ENCODE measurements at places on chromosomes 3 and 15.

DNA sequence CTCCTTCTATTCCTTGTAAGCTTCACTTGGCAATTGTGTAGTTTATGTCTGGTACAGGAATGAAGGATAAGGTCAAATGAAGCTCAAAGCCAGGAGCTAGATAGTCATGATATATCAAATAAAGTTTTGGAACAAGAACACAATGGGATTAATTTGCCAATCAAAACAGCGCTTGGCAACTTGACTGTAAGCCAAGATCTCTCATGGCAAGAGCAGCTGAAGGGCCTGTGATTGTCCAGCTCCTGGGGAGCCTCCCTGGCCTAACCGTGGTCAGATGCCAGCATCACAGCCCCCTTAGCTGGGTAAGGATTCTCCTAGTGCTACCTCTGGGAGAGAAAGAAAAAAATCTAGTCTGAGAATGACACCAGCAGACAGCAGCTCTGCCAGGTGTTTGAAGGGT lies 97.2 kb downstream of the LIPC start:
- no peak for DNase-seq

- DNase-seq, result no peak
Measured at GRCh38 chr3:55246033-55246432, 241.1 kb downstream of the WNT5A start.

- no peak for DNase-seq
Measured at GRCh38 chr3:112671930-112672715, 31.2 kb upstream of the CCDC80 start.

GRCh38 chr3:158711886-158712285 lies 20.4 kb downstream of the RARRES1 start:
- DNase-seq, result no peak

DNA sequence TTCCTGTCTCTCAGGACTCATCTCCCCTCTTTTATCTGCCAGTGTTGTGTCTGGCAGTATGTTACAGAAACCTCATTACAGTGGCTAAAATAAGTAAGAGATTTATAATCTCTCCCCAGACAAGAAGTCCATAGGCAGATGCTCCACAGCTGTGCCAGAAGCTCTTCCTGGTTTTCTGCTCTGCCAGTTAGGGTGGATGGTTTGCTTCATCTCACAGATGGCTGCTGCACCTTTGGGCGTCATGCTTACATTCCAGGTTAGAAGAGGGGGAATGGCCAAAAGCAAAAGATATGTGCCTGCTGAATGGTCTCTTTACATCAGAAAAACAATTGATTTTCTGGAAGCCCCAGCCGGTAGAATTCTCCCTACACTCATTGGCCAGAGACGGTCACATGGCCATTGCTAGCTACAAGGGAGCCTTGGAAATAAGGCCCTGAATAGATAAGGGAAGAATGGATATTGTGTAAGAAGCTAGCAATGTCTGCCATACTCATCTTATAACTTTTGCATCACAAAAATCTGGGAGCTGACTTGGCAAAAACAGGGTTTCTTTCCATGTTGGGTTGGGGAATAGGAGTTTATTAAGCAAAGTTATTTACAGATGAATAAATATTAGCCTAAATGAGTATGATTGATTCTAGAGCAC lies 91.1 kb downstream of the PDCD6IP start:
- DNase-seq, result no peak

- no peak for DNase-seq
Measured at GRCh38 chr3:3798631-3799113, 559 bp upstream of the LRRN1 start.

- DNase-seq, result no peak
Measured at GRCh38 chr3:25094932-25095685, 333.0 kb upstream of the RARB start.

DNA sequence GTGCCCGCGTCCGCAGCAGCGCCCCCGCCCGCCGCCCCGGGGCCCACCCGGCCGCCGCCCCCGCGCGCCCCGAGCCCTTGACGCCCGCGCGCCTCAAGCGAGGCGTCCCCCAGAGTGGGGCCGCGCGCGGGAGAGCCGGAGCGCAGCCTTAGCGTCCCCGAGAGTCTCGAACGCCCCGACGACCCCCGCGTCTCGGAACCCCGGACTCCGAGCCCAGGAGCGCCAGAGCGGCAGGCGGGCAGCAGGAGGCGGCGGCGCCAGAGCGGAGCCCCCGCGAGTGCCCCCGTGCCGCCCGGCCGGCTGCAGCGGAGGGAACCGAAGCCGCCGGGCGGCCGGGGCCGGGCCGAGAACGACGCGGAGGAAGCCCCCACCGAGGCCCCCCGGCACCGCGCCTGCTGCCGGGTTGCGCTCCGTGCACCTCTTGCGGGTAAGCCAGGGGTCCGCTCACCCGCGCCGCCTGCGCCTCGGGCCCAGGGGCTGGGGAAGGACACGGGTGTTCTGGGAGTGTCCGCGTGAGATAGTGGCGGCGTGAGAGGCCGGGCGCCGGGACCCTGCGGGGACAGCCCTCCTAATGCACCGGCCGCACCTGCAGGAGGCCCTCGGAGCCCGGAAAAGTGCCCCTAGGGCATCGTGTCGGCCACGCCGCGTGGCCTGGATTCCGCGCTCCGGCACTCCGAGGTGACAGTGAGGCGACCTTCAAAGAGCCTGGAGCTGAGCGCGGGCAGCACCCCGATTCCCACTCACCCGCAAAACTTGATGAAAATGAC lies 52.0 kb upstream of the ULK4 start:
- DNase-seq, result peak; percentile 4

DNA sequence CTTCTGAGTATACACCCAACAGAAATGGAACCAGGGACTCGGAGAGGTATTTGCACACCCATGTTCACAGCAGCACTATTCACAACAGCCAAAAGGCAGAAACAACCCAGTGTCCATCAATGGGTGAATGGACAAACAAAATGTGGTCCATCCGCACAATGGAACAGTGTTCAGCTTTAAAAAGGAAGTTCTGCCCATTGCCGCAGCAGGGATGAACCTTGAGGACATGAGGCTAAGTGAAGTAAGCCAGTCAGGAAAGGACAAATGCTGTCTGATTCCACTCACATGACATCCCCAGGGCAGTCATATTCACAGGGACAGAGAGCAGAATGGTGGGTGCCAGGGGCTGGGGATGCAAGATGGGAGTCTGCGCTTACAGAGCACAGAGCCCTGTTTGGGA lies 7.5 kb downstream of the IQSEC1 start:
- DNase-seq, result no peak

DNA sequence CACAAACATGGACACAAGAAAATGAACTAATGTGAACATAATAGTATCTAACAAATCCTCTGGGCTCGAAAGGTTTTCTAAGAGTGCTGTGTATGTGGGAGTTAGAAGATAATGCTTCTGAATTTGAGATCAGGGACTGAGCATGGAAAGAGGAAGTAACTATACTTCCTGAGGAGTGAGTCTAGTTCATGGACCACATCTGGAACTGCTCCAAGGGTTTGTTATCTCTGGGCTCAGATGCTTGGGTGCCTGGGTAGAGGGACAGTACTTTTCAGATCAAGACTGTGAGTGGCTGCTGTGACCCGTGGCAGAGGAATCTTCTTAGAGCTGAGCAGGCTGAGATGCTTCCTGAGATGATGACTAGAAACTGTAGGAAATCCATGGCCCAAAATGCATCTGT lies 28.5 kb downstream of the TBC1D23 start:
- DNase-seq, result no peak

DNA sequence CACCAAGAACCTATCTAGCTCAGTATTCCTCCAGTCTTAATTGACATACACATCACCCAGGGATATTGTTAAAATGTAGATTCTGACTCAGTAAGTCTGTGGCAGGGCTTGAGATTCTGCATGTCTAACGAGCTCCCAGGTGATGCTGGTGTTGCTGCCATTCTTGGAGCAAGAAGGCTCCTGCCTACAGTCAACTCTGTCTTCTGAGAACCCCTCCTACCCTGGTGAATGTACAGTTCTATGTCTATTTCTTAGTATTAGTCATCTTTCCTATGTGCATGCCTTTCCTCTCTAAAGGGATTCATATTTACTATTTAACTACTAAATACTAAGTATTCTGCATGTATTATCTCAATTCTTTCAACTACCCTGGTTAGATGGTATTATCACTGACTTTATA lies 268.7 kb downstream of the EDEM1 start:
- no peak for DNase-seq

- DNase-seq, result no peak
Measured at GRCh38 chr15:45606413-45606812, 19.2 kb downstream of the BLOC1S6 start.

GRCh38 chr15:24675332-24676144 lies at the start of gene NPAP1:
NPAP1 (plus strand) TSS chr15:24675775; CDS start chr15:24675868, 93 bp downstream.
- no peak for DNase-seq

GRCh38 chr15:69992348-69992747 lies 105.4 kb downstream of the TLE3 start:
- no peak for DNase-seq

DNA sequence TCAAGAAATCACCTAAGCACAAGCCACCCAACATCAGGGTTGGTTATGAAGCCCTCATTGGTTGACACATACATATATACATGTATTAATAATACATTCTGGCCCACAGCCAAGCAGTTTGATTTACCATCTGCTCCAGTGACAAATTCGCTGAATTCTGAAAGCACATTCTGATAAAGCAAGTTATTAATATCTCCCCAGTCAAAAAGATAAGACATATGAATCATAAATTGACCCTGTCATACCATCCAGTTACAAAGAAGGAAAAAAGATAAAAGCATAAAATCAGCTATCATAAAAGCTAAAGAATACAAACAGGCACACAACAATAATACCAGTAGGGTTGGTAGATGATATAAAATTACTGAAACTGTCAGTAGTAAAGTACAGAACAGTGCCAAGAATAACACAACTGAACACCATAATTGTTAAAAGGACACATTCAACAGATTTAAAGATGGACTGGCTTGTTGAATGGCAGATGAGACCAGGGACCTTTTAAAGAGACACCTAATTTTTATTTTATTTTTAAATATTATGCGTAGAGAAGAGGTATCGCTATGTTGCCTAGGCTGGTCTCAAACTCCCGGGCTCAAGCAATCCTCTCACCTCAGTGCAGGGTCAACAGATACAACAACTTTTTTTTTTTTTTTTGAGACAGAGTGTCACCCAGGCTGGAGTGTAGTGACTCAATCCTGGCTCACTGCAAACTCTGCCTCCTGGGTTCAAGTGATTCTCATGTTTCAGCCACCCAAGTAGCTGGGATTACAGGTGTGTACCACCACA lies 7.7 kb downstream of the SNX4 start:
- DNase-seq, result no peak

DNA sequence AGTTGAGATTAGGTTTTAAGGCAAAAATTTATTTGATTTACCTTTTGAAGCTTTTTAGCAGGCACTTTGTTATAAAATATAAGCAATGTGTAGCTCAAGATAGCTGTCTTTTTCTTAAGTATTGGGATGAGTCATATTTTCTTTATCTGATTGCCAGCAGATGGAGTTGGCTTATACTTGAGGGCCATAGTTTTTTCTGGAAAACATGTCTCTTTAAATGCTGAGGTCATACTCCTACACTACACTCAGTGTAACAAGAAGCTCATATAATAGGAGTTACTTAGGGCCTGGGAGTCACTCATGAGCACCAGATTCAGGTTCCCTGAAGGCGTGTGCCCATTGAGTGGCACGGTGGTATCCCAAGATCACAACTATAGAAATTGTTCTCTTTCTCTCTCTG lies 579.8 kb downstream of the EDEM1 start:
- DNase-seq, result no peak

- DNase-seq, result no peak
Measured at GRCh38 chr3:40557575-40558161, 32.9 kb downstream of the ZNF621 start.

DNA sequence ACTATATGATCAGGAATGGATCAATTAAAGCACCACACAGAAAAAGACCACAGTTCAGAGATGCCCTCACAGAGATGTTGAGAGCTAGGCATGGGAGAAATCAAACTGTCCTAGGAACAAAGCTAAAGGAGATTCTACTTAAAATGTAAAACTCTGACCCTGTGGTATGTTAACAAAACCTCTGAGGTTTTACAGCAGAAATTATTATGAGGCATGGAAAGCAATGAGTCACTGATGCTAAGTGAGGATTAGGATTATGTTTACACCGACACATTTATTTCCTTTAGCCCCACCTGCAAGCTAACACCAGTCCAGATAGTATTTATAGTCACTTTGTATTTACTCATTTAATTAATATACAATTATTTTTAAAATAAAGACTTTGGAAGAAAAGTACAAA lies 1242.2 kb downstream of the OTOL1 start:
- DNase-seq, result no peak

- DNase-seq, result no peak
Measured at GRCh38 chr3:18558507-18558906, 133.4 kb upstream of the SATB1 start.

DNA sequence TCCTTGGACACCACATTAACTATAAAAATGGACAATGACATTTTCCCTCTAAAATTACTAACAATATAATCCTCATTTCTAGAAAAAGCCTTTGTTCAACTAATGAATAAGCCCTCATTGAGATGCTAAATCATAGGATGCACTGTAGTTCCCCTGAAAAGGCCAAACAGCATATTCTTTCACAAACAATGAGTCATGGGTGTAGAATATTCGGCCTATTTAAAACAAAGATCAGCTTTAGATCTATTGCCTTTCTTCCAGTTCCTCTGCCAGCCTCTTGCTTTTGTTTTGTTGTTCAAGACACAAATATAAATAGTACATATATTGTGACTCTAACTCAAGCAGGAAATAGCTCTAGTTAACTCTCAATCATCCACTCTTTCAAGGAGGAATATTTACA lies 82.5 kb downstream of the ADAM10 start:
- DNase-seq, result no peak

- DNase-seq, result no peak
Measured at GRCh38 chr3:96863129-96863740, 48.8 kb downstream of the EPHA6 start.

- DNase-seq, result no peak
Measured at GRCh38 chr15:64490598-64491259, 30.4 kb downstream of the ZNF609 start.

GRCh38 chr3:9783954-9784353 lies 8.3 kb downstream of the TADA3 start:
- DNase-seq, result no peak

GRCh38 chr3:4629095-4630007 lies 136.2 kb downstream of the ITPR1 start:
- DNase-seq, result no peak

- peak; percentile 9 for DNase-seq
Measured at GRCh38 chr3:184361932-184362667, 590 bp downstream of the POLR2H start.

All from effector CD4-positive, alpha-beta T cell (primary cell).